ENCODE measurements at places on chromosomes 4 and X.

DNA sequence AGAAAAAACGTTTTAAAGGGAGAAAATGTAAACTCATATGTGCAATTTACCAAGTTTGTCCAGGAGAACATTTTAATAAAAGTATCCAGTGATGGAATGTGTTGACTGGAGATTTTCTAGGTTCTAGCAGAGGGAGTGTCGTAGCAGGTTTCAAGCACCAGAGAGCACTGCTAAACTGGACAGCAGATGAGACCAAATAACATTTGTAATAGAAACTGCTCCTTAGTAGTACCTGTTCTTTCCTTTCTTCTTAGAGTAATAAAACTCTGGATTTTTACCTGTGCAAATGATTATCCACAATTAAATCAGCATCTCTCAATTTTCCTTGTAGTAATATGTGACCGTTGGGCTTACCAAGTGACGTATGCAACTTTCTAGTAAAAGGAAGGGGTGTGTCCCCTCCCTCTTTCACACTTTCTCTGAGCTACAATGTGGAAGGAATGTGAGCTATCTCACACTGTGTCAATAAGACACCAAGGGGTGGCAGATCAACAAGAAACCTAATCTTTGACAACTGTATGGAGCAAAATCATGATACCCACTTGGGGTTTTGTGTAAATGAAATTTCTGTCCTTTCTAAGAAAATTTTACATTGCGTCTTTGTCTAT, 9.5 kb downstream of the HPGDS start:
- DNase-seq, result no peak

DNA sequence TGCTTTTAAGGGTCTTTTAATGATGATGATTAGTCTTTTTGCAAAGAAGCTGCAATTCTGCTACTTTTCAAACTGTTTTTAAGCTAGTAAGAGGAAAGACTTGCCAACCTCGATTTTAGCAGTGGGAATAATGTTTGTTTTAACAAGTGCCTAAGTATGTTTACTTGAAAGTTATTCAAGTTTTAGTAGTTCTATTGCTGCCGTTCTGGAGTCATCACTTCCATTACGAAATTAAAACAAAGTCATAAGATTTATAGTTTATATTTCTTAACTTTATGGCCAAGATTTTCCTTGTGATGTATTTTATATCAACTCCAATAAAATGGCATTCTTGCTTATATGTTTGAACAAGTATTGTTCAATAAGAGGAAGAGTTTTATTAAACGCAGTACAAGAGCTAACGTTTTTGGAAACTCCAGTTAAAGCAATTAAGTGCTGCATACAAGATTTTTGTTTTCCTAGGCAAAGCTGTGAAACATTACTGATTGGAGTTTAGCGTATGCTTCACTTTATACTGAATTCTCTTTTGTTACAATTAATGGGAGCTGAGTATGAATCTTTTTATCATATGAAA, 211.3 kb downstream of the TENM3 start:
- DNase-seq, result no peak

DNA sequence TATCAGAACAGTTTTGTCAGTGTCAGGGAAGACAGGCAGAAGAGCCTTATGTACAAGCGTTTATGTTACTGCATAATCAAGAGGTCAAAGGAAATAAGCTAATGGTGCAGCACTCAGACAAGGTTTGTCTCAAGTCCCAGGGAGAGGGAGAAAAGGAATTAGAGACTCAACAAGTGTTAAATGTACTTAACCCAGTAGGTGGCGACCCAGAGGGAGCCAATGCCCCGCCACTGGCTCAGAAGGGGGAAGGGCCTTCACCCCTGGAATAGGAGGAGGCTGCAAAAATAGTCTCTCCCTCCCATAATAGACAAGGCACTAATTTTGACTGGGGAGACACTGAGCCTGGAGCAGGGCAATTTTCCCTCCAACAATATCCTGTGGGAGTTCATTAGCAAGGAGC, 14.1 kb upstream of the PAPSS1 start:
- no peak for DNase-seq

GRCh38 chr4:61192392-61192791, 7.7 kb upstream of the ADGRL3 start:
- no peak for DNase-seq

GRCh38 chr4:108570993-108571569, 49.3 kb upstream of the RPL34 start:
- DNase-seq, result no peak

- DNase-seq, result peak; percentile 27
These were observed 646 bp downstream of the TIGD4 start for GRCh38 chr4:152778656-152779512.

- DNase-seq, result no peak
These were observed 2.3 kb upstream of the C1QTNF7 start for GRCh38 chr4:15425520-15425919.

DNA sequence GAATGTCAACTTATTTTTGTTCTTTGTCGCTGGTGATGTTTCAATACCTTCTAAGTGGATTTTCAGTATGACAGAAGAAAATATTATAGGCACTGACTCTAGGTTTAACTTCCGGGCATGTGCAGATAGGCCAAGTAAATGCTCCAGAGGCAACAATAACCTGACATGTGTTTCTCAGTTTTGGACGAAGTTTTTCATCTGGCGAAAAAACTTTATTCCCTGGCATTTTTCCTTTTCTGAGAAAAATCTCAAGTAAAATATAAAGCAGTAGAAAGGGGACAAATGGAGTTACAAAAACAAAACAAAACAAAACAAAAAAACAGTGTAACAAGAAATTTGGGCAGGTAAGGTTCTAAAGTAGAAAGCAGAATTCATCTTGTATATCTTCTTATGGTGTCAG, 173.5 kb downstream of the ANTXR2 start:
- no peak for DNase-seq

- no peak for DNase-seq
These were observed 13.9 kb downstream of the CSN2 start for GRCh38 chr4:69951602-69952001.

GRCh38 chr4:130186931-130187330, 1091.0 kb downstream of the C4orf33 start:
- no peak for DNase-seq

DNA sequence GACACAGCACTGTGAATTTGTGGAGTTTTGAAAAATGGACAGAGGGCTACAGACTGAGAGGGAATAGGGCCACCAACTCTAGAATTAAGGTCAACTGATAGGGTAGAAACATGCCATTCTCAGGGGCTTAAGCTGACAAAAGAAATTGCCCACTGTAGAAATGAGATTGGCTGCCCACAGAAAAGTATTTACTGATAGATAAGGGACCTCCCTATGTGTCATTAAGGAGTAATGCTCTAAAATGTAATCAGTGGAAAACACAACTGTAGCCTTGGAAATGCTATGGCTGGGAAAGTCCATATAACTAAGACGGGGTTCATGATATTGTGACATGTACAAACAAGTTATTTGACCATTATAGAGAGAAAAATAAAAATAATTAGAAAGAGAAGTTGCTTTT, 4.6 kb downstream of the RTL9 start:
- DNase-seq, result no peak

DNA sequence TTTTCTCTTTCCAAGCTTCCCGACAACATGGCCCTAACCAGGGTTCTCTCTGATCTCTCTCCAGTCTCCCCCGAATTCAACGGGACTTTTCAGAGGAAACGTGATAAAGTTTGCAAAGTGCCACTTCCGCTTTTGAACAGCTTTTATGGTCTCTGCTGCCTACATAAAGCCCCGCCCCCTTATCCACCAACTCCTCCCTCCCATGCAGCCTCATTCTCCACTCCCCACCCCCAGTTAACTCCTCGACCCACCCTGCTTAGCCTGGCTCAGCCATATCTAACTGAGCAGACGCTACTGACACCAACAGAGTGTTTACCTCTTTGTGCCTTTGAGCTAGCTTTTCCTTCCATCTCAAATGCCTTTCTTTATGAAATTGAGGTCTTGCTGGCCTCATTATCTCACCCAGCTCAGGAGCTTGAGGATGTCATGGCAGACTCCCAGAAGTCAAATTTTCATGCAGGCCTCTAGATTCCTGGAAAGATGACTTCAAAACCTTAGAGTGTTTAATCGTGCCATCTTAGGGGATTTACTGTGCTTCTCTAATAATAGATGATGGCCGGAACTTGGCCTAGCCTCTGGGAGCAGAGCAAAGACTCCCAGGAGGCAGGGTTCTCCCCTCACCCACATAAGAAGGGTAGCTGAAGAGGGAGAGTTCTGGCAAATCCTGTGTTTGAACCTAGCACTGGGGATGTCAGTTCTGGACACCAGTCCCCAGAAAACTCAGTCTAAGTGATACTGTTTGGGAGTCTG, 606.0 kb downstream of the BCOR start:
- peak; percentile 54 for DNase-seq

- no peak for DNase-seq
These were observed 82.2 kb downstream of the APBB2 start for GRCh38 chr4:41132055-41132683.

- DNase-seq, result no peak
These were observed 28.6 kb downstream of the KIAA0232 start for GRCh38 chr4:6811165-6811564.

- no peak for DNase-seq
These were observed 35.3 kb upstream of the ACSL1 start for GRCh38 chr4:184861047-184861446.
